ENCODE measurements at places on chromosomes 6 and 20. TPM values are rescaled to one million over a fixed set of nuclear protein-coding genes. Genes with fewer than 3 reads are reported as not detected.

DNA sequence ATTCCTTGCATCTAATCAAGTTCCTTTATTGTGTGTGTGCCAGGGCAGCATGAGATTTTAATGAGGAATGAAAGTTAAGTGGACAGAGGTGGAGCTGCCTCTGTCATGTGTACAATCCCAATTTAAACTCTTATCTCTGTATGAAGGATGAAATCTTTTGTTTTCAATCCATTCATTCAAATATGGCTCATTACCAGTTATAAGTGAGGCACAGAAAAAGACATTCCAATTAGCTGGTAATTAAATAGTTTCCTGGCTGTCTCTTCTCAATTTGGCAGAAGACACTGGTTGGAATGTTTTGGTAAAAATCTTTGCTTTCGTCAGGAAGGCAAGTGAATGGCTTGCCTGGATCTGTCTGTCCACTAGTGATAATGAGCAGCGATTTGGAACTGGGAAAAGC lies 46.4 kb downstream of the CLVS2 start:
- H3K27me3 ChIP-seq: no peaks in the 10 kb centered on the region
- no peaks in the 10 kb centered on the region for H3K36me3 ChIP-seq
- no peaks in the 10 kb centered on the region for H3K4me1 ChIP-seq
- no peak for DNase-seq

DNA sequence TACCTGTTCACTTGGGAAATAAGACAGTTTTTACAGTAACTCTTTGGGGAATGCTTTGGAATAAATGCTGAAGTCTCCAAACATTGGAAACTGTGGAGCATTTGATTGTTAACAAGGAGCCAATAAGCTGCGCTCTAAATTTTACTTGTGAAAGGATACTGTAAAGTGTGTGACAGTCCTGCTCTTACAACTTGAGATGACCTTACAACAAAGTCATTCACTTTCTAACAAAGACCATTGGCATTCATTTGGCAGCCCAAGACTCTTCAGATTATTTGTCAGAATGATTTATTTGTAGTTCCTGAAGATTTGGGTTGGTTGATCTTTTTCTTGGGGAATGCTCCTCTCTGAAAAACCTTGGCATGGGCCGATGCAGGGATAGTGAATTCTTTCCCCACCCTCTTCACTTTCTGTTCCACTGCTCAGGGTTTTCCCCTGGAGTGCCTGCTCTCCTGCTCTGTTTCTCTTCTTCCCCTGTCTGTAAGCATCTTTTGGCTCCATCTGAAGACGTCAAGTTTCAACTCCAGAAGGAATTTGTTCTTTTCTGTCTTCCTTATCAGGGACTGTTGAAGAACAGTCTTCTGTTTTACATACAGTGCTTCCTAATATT lies 116.4 kb downstream of the AKAP7 start:
- peaks cover 7% of the 10 kb centered on the region for H3K4me1 ChIP-seq
- DNase-seq: no peak
- H3K36me3 ChIP-seq: no peaks in the 10 kb centered on the region

- no peaks in the 10 kb centered on the region for H3K36me3 ChIP-seq
- no peaks in the 10 kb centered on the region for H3K27me3 ChIP-seq
- H3K27ac ChIP-seq: no peak overlapping the region
- no peak for DNase-seq
- H3K4me3 ChIP-seq: no peak overlapping the region
Observed at GRCh38 chr6:105641504-105641903, 238.6 kb upstream of the PREP start.

DNA sequence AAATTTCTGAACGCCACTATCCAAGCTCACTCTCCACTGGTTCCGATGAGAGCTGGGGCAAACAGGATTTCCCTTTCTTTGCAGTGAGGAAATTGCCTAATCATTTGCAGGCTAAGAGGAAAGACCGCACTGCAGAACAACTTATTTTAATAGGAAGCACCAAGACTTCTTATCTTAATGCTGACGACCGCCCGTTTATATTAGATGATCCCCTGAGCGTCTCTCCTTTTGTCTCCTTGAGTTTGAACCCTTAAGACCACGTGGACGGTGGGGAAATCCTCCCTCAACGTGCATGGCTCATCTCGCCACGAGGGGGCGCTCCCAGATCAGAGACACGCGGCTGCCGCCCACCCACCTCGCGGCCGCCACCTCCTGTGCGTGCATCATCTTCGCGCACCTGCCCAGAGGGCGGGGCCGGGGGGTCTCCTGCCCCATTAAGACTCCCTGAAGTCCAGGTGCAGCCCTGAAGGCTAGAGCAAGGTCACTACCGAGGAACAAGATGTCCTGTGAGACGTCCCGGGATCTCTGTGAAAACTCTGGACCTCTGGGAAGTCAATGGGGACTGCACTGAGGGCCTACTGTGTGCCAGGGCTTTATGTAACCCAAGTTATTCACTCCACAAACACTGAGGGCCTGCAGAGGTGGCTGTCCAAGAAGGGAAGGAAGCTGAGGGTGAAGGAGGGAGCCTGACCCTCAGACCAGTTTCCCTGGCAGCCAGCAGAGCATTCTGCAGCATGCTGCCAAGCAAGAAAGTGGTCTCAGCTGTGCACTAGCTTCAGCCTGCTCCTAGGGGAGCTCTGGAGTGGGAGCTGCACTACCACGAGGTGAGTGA lies 28.1 kb downstream of the PDYN start:
- no peaks in the 10 kb centered on the region for H3K36me3 ChIP-seq
- no peak overlapping the region for H3K27ac ChIP-seq
- H3K4me1 ChIP-seq: no peaks in the 10 kb centered on the region

- no peaks in the 10 kb centered on the region for H3K36me3 ChIP-seq
- no peak overlapping the region for H3K27ac ChIP-seq
- H3K4me3 ChIP-seq: no peak overlapping the region
- no peak for DNase-seq
Observed at GRCh38 chr6:158256746-158257424, 55.4 kb upstream of the TULP4 start.

DNA sequence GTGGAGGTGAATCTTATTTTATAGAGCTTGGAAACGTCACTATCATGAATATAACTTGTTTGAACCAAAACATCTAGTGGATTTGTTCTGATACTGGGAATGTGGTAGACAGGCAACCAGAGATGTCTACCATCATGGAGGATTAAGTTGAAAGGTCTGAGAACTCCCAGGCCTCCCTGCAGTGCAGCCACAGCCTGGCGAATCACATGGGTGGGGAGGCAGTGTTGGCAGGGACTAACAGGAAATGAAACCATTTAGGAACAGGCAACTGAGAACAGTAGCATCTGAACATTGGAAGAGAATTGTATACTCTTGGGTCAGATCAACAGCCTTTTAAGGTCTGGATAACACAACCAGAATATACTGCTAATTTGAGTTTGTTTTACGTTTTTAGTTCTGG lies 22.3 kb upstream of the CEP162 start:
- H3K27me3 ChIP-seq: no peaks in the 10 kb centered on the region
- H3K36me3 ChIP-seq: no peaks in the 10 kb centered on the region
- H3K27ac ChIP-seq: no peak overlapping the region
- H3K4me1 ChIP-seq: no peaks in the 10 kb centered on the region

GRCh38 chr20:7843613-7844012 lies 96.6 kb downstream of the HAO1 start:
- no peaks in the 10 kb centered on the region for H3K4me1 ChIP-seq
- no peak overlapping the region for H3K4me3 ChIP-seq
- no peak overlapping the region for H3K27ac ChIP-seq

- H3K36me3 ChIP-seq: no peaks in the 10 kb centered on the region
- no peaks in the 10 kb centered on the region for H3K4me1 ChIP-seq
- H3K4me3 ChIP-seq: no peak overlapping the region
Observed at GRCh38 chr20:15930311-15931305, 642.6 kb downstream of the KIF16B start.

DNA sequence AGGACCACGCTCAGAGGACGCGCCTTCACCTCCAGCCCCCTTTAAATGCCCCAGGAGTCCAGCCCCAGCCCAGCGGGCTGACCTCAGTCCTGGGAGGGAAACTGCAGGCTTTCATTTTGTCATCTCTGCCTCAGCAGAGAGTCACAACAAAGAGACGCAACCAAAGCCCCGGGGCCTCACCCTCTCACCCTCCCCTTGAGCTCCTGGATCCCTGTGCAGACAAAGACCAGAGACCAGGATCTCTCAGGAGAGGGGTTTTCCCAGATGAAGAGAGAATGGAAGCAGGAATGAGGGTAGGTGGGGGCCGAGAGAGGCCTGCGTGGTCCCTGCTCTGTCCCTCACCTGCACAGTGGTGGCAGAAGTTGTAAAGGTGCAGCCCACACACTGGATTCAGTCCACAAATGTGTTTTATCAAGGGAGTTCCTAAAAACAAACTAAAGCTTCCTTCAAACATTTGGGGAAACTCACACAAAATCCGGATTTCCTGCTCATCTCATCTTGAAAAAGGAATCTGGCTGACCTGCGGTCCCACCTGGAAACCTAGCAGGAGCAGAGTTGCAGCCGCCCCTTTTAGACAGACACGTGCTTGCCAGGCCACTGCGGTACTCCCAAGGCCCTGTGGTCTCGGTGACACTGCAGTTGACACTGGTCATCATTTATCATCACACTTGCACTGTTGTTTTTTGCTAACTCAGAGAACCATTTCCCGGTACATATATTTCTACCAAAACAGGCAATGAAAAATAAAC lies 27.1 kb downstream of the PTGIS start:
- no peaks in the 10 kb centered on the region for H3K36me3 ChIP-seq
- no peak for DNase-seq
- no peak overlapping the region for H3K27ac ChIP-seq
- no peaks in the 10 kb centered on the region for H3K4me1 ChIP-seq
- H3K4me3 ChIP-seq: no peak overlapping the region

GRCh38 chr6:119350952-119351372 lies 1.4 kb upstream of the MAN1A1 start:
- DNase-seq: no peak
- H3K36me3 ChIP-seq: no peaks in the 10 kb centered on the region
- H3K27ac ChIP-seq: peak overlapping the region; percentile 93
- no peaks in the 10 kb centered on the region for H3K4me1 ChIP-seq
- no peaks in the 10 kb centered on the region for H3K27me3 ChIP-seq

GRCh38 chr20:56762401-56762800 lies 133.3 kb downstream of the TFAP2C start:
- no peaks in the 10 kb centered on the region for H3K4me1 ChIP-seq
- no peaks in the 10 kb centered on the region for H3K27me3 ChIP-seq
- H3K27ac ChIP-seq: no peak overlapping the region
- no peak overlapping the region for H3K4me3 ChIP-seq
- H3K36me3 ChIP-seq: no peaks in the 10 kb centered on the region
- no peak for DNase-seq

DNA sequence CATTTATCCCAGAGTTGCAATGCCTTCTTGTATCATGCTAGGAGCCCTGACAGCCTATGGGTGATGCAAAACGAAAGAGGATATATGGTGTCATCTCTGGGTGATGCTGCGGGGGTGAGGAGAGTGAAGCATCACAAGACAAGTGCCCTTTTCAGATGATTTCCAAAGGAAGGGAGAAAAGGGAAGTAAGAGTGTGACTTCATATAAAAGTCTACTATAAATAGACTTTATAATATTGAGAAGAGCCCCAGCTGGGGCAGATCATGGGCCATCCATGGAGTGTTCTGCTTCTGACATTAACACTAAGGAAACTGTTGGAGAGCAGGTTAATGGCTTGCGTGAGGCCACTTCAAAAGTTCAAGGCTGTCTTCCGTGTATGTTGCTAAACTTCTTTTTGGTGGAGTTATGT lies 4.4 kb downstream of the CD83 start:
- H3K27ac ChIP-seq: no peak overlapping the region
- DNase-seq: no peak
- no peaks in the 10 kb centered on the region for H3K27me3 ChIP-seq
- peaks cover 16% of the 10 kb centered on the region for H3K4me1 ChIP-seq
- no peak overlapping the region for H3K4me3 ChIP-seq
- no peaks in the 10 kb centered on the region for H3K36me3 ChIP-seq

CST4 gene
- not detected for total RNA-seq

NHLRC1 gene
- 2.1 TPM for total RNA-seq

TFAP2A gene
- 0.33 TPM for total RNA-seq
